Activated B cell treated with CpG ODN at 0.5 μM for 24 hours (primary cell): ENCODE measurements at places on chromosomes 4 and X. TPM values are rescaled to one million over a fixed set of nuclear protein-coding genes. Genes with fewer than 3 reads are reported as not detected.
A peak's percentile ranks its signal among the peaks of the same experiment; 100 is the strongest.

ITGB1BP2 gene
- total RNA-seq: 2.8 and 6.7 TPM in 2 replicates

FAM241A gene
- 1.1 and 1.5 TPM in 2 replicates for total RNA-seq

- H3K27me3 ChIP-seq: no peaks in the 10 kb centered on the region
- peak within 1 kb of the TSS; percentile 98 for H3K27ac ChIP-seq
- H3K4me3 ChIP-seq: peak within 1 kb of the TSS; percentile 91
- peak; percentile 88 for DNase-seq
- H3K4me1 ChIP-seq: peaks cover 31% of the 10 kb centered on the region
Measured at GRCh38 chrX:15854712-15855567, at the start of gene AP1S2. AP1S2 (minus strand) TSS chrX:15854813; CDS start chrX:15852524, 2,289 bp downstream.

DNA sequence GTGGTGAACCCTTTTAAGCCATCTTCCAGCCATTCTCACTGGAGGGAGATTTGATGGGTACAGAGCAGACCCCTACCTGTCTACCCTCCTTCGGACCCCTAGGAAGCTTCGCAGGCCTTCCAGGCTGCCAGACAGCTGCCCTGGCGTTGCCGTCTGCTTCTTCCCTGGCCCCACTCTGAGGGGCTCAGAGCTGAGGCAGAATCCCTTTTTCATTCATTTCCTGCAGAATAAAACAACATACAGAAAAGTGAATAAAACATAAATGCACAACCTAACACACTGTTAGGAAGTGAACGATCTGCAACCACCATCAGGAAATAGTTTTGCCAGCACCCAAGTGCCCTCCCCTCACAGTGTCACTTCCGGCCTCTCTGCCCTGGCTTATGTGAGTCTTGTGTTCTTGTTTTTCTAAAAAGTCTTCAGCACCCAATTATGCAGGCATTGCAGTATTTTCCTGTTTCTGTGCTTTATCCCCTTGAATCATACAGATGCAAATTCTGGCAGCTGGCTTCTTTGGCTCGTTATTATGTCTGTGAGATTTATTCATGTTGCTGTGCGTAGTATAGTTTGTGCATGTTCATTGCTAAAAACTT is 5.6 kb upstream of the ADD1 start:
- peak overlapping the region; percentile 74 for H3K4me3 ChIP-seq
- peaks cover 74% of the 10 kb centered on the region for H3K4me1 ChIP-seq
- H3K27me3 ChIP-seq: no peaks in the 10 kb centered on the region
- H3K27ac ChIP-seq: peak overlapping the region; percentile 81
- DNase-seq: peak; percentile 32

- no peak overlapping the region for H3K4me3 ChIP-seq
- no peaks in the 10 kb centered on the region for H3K27me3 ChIP-seq
- peaks cover 5% of the 10 kb centered on the region for H3K4me1 ChIP-seq
- no peak for DNase-seq
- H3K36me3 ChIP-seq: peaks cover 3% of the 10 kb centered on the region
Measured at GRCh38 chrX:134443461-134443860, 16.5 kb upstream of the HPRT1 start.

- no peak for DNase-seq
- H3K27ac ChIP-seq: no peak overlapping the region
- no peaks in the 10 kb centered on the region for H3K36me3 ChIP-seq
- H3K4me1 ChIP-seq: no peaks in the 10 kb centered on the region
Measured at GRCh38 chr4:89994176-89994873, 99.7 kb downstream of the MMRN1 start.

- H3K4me1 ChIP-seq: no peaks in the 10 kb centered on the region
- no peaks in the 10 kb centered on the region for H3K27me3 ChIP-seq
- H3K36me3 ChIP-seq: no peaks in the 10 kb centered on the region
- H3K27ac ChIP-seq: no peak overlapping the region
- no peak overlapping the region for H3K4me3 ChIP-seq
- DNase-seq: no peak
Measured at GRCh38 chr4:56077676-56078075, 128.9 kb downstream of the CEP135 start.

CXCL1 gene
- not detected in 2 replicates for total RNA-seq

DNA sequence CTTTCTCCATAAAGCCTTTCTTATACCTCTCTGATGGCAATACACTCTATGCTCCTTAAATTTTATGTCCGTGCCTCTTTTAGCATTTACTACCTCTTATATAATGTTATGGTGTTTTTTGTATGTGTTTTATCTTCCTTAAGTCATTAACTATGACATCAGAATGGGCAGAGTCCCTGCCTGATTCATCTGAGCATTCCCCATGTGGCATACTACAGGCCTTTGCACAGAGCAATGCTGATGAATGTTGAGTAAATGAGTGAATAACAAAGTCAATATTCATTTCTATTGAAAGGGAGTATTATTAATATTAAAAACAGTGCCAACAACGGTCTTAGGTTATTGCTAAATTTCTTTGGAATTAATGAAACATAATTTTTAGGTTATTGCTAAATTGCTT is 18.8 kb upstream of the RPS6KA3 start:
- no peak overlapping the region for H3K27ac ChIP-seq
- no peaks in the 10 kb centered on the region for H3K4me1 ChIP-seq
- H3K36me3 ChIP-seq: no peaks in the 10 kb centered on the region

NPNT gene
- total RNA-seq: not detected in 2 replicates

DNA sequence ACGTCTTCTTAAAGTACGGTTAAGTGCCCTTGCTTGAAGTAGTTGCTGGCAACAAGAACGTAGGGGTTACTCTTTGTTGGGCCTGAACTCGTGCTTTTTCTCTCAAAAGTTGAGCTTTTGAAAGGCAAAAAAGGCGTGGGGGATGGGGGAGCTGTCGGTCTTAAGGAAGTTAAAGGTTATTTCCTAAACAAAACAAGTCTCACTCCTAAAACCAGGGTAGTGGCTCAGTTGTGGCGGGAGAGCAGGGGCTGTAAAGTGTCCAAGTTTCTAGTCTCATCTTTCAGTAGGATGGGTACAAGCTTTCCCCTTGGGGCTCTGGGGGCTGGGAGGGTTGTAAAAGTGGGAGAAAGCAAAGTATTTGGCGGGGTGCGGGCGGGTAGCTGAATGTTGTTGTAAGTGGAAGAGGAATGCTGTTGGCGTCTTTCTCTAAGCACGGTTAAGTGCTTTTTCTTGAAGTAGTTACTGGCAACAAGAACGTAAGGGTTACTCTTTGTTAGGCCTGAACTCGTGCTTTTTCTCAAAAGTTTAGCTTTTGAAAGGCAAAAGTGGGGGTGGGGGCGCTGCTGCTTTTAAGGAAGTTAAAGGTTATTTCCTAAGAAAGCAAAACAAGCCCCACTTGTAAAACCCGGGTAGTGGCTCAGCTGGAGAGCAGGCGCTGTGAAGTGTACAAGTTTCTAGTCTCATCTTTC is 904 bp upstream of the WDR1 start:
- DNase-seq: peak; percentile 38
- peaks cover 55% of the 10 kb centered on the region for H3K4me1 ChIP-seq

ARX gene
- total RNA-seq: not detected in 2 replicates

DNA sequence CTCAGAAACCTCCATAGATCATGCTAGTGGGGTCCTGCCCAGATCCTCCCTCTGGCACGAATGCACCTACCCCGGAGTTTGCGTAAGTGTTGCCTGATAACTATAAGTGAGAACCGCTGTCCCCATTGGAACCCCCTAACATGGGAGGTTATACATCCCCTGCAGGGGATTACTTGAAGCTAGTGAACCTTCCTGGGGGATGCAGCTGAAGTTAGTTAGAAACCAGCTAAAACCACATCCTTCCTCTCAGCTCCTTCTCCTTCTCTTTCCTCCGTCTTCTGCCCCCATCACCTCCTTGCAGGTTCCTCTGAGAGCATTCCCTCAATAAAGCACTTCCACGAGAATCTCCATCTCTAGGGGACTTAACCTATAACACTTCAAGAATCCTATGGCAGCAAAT is 95.0 kb downstream of the ZNF827 start:
- DNase-seq: no peak
- peaks cover 11% of the 10 kb centered on the region for H3K4me1 ChIP-seq
- peak overlapping the region; percentile 64 for H3K27ac ChIP-seq
- no peaks in the 10 kb centered on the region for H3K27me3 ChIP-seq
- peaks cover 59% of the 10 kb centered on the region for H3K36me3 ChIP-seq
- no peak overlapping the region for H3K4me3 ChIP-seq

GRCh38 chr4:21083413-21083812 is 383.2 kb downstream of the PACRGL start:
- H3K4me1 ChIP-seq: no peaks in the 10 kb centered on the region
- no peaks in the 10 kb centered on the region for H3K36me3 ChIP-seq
- no peak overlapping the region for H3K27ac ChIP-seq
- no peaks in the 10 kb centered on the region for H3K27me3 ChIP-seq

- no peak overlapping the region for H3K27ac ChIP-seq
- no peaks in the 10 kb centered on the region for H3K27me3 ChIP-seq
- peaks cover 25% of the 10 kb centered on the region for H3K4me1 ChIP-seq
Measured at GRCh38 chrX:18888281-18888680, 95.6 kb downstream of the PHKA2 start.

GCNA gene
- 4.1 and 4.5 TPM in 2 replicates for total RNA-seq

IL21 gene
- total RNA-seq: not detected in 2 replicates

MPP1 gene
- 5.8 and 7.2 TPM in 2 replicates for total RNA-seq

DNA sequence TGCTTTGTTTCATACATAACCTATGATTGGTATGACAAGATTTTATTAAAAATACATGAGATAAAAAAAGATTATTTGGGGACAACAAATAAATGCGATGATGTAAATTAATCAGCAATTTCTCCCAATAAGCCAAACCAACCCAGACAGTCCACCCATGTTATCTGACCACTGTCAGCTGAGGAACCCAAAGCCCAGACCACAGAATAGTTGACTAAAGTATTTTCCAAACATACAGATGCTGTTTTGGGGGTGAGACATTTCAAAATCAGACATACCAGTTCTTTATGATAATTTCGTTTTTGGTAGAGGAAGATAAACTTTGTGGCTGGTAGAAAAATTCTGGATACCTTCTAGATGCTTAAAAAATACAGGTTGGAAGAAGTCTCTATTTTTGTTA is 650.8 kb upstream of the FAM241A start:
- no peak overlapping the region for H3K4me3 ChIP-seq
- no peaks in the 10 kb centered on the region for H3K4me1 ChIP-seq
- no peaks in the 10 kb centered on the region for H3K27me3 ChIP-seq
- H3K27ac ChIP-seq: no peak overlapping the region

GTPBP6 gene
- 69.9 and 75.6 TPM in 2 replicates for total RNA-seq

SLITRK4 gene
- not detected in 2 replicates for total RNA-seq

MAP3K15 gene
- total RNA-seq: 0.11 TPM in 1 of 2 replicates, not detected in the other

DNA sequence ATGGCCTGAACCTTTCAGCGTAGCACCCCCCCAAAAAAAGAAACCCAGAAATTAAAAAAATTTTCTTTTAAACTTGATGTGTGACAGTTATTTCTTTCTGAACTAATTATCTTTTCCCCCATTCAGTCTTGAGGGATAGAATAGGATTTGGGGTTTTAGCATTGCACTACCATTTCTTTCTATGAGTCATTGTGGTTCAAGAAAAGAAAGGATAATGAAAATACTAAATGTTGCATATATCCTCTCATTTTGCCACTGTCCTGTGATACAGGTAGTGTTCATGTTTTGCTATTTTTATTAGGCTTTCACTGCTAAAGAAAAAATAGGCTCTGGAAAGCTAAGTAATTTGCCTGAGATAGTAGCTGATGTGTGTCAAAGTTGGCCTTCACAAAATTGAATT is 39.4 kb upstream of the DCK start:
- no peaks in the 10 kb centered on the region for H3K36me3 ChIP-seq
- DNase-seq: no peak
- H3K27me3 ChIP-seq: no peaks in the 10 kb centered on the region
- H3K27ac ChIP-seq: no peak overlapping the region
- H3K4me3 ChIP-seq: no peak overlapping the region

DNA sequence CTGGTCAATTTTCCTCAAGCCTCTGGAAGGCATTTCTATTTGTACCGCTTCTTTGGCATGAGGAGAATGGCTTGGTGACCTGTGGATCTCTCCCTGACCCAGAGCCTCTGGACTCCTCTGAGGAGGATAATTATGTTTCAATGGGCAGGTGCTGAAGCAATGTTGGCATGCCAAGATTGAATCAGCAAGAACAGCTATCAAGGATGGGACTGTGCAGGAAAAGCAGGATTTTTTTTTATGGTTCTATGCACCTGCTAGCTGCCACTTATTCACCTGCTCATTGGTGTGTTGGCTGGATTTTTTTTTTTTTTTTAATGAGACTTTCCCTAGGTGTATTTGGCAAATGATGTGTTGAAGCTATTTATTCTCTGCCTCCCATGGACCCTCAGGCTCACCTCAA is 821.2 kb downstream of the RPA4 start:
- H3K4me3 ChIP-seq: no peak overlapping the region
- no peak for DNase-seq
- no peaks in the 10 kb centered on the region for H3K36me3 ChIP-seq

DNA sequence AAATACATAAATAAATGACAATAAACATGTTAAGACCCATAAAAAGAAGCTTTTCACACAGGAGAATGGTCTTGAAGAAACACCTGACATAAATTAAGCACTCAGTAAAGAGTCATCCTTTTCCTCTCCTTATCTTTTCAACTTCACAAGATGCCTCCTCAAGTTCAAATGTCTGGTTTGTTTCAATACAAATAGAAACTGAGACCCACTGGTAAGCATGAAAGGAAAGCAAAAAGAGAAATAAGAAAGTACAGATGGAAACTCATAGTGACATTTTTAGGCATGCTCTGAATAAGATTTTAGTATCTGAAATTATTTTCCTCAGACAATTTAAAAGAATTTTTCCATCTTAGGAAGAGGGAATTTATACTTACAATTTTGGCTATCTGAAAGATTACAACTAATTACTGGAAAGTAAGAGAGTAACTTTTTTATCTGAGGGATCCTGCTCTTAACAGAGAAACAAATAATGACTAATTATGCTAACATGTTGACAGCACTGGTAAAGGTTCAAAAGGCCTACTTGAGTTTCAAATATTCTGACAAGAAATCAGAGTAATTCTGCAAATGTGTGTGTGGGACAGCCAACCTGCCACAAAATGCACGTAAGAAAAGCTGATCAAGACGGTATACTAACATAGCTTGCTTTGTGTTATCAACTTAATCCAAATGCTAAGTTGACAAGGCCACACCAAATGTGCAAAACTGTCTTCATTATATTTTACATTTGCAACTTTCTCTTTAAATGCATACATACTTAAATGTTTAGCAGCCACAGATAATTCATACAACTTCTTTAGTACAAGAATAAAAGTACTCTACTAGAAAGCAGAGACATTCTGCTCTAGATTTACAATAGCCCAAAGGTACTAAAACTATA is 113.0 kb downstream of the IQCM start:
- no peaks in the 10 kb centered on the region for H3K36me3 ChIP-seq
- H3K27ac ChIP-seq: no peak overlapping the region

GRCh38 chr4:16048619-16049419 is 35.0 kb downstream of the PROM1 start:
- H3K4me3 ChIP-seq: no peak overlapping the region
- H3K27ac ChIP-seq: no peak overlapping the region
- no peaks in the 10 kb centered on the region for H3K36me3 ChIP-seq
- H3K4me1 ChIP-seq: no peaks in the 10 kb centered on the region
- DNase-seq: no peak

VCX3B gene
- not detected in 2 replicates for total RNA-seq

- H3K4me3 ChIP-seq: no peak overlapping the region
- no peak for DNase-seq
- H3K27me3 ChIP-seq: no peaks in the 10 kb centered on the region
- H3K36me3 ChIP-seq: no peaks in the 10 kb centered on the region
- no peak overlapping the region for H3K27ac ChIP-seq
- H3K4me1 ChIP-seq: no peaks in the 10 kb centered on the region
Measured at GRCh38 chr4:34566091-34566490, 1678.2 kb downstream of the ARAP2 start.

GRCh38 chr4:1896658-1896991 is 25.4 kb downstream of the NSD2 start:
- no peak overlapping the region for H3K27ac ChIP-seq
- no peak for DNase-seq
- no peak overlapping the region for H3K4me3 ChIP-seq
- H3K4me1 ChIP-seq: peaks cover 6% of the 10 kb centered on the region
- H3K36me3 ChIP-seq: peaks cover 16% of the 10 kb centered on the region

- H3K36me3 ChIP-seq: no peaks in the 10 kb centered on the region
- no peak overlapping the region for H3K27ac ChIP-seq
- H3K4me1 ChIP-seq: peaks cover 10% of the 10 kb centered on the region
- no peak overlapping the region for H3K4me3 ChIP-seq
- no peaks in the 10 kb centered on the region for H3K27me3 ChIP-seq
- DNase-seq: no peak
Measured at GRCh38 chr4:152961773-152962115, 25.6 kb downstream of the FHDC1 start.
